ENCODE measurements at places on chromosomes 3 and 15. TPM values are rescaled to one million over a fixed set of nuclear protein-coding genes. Genes with fewer than 3 reads are reported as not detected.

SMARCC1 gene
- 25.1 TPM for total RNA-seq

CYP8B1 gene
- not detected for total RNA-seq

ST8SIA2 gene
- total RNA-seq: under 0.01 TPM

TTLL13 gene
- total RNA-seq: not detected

HMCES gene
- total RNA-seq: 9.9 TPM

LINGO1 gene
- total RNA-seq: 0.19 TPM

LSAMP gene
- 0.28 TPM for total RNA-seq

LMAN1L gene
- not detected for total RNA-seq

KNG1 gene
- total RNA-seq: not detected

POLQ gene
- total RNA-seq: 11.3 TPM

ZPLD1 gene
- total RNA-seq: 0.19 TPM

BCL2A1 gene
- under 0.01 TPM for total RNA-seq

DISP2 gene
- under 0.01 TPM for total RNA-seq

C3orf22 gene
- not detected for total RNA-seq

Measured in regular cardiac myocyte (primary cell).